ENCODE measurements at places on chromosomes 7 and 10.

GRCh38 chr7:37719077-37719476 is 35.5 kb downstream of the GPR141 start:
- DNase-seq, result no peak

GRCh38 chr10:121797490-121797889 is 130.3 kb downstream of the ATE1 start:
- no peak for DNase-seq

- no peak for DNase-seq
Measured at GRCh38 chr7:65295409-65295808, 78.2 kb upstream of the ZNF92 start.

- peak; percentile 84 for DNase-seq
Measured at GRCh38 chr7:12686891-12687717, at the start of gene ARL4A. ARL4A (plus strand) TSS chr7:12687633; CDS start chr7:12688255, 622 bp downstream.

- DNase-seq, result no peak
Measured at GRCh38 chr7:19957664-19958063, 184.2 kb upstream of the TMEM196 start.

GRCh38 chr10:103111918-103112877 is 80.9 kb downstream of the NT5C2 start:
- no peak for DNase-seq

GRCh38 chr10:36263871-36264270 is 621.8 kb upstream of the FZD8 start:
- DNase-seq, result no peak

- DNase-seq, result no peak
Measured at GRCh38 chr10:87913156-87913921, 49.9 kb downstream of the PTEN start.

DNA sequence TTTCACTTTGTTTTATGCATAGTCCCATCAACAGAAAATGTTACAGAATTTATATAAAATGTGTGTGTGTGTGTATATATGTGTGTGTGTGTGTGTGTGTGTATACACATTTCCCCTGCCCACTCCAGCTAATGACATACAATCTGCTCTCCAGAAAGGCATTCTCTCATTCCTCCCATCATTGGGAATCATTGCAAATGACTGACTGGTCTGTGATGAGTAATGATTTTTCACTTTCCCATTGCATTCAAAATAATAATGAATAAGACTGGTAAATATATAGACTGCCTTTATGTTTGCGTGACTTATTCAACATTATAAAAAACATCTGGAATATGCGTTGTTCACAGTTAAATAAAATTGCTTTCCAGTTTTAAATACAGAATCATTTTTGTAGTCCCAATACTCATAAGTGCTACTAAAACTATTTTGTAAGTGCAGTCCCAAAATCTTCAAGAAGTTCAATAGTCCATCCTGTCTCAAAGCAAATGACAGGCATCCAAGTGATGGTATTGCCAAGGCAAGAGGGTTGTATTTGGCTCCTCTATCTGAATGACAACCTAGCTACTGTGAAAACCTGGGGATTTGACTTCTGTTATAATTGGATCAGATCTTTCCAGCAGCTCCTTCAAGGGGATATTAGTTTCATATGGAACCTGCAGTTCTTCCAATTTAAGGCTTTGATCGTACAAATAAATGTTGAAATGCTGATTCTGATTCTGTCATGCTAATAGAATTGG is 150.9 kb downstream of the POLR1F start:
- no peak for DNase-seq

DNA sequence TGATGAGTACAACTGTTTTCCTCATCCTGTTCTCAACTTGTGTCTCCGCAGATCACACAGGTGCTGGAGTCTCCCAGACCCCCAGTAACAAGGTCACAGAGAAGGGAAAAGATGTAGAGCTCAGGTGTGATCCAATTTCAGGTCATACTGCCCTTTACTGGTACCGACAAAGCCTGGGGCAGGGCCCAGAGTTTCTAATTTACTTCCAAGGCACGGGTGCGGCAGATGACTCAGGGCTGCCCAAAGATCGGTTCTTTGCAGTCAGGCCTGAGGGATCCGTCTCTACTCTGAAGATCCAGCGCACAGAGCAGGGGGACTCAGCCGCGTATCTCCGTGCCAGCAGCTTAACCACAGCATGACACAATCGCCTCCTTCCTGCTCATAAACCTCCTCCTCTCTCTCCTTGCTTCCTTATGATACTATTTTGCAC is 126.7 kb upstream of the PRSS58 start:
- peak; percentile 40 for DNase-seq

DNA sequence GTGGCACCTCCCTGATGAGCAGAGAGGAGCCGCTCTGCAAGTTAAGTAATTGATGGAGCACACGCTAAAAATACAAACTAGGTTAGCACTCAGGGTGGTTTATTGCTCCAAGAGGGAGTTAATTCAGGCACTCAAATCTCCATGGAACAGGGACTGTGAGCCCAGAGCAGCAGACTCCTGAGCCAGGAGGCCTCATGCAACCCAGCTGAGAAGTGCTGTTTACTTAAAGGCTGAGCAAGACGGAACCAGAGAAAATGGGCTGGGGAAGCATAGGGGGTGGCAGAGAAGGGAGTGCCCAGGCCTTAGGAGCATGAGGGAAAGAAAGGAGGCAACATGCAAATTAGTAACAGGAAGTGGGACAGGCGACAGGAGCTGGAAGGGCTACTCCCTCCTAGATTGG is 174.1 kb downstream of the KCNMA1 start:
- no peak for DNase-seq

DNA sequence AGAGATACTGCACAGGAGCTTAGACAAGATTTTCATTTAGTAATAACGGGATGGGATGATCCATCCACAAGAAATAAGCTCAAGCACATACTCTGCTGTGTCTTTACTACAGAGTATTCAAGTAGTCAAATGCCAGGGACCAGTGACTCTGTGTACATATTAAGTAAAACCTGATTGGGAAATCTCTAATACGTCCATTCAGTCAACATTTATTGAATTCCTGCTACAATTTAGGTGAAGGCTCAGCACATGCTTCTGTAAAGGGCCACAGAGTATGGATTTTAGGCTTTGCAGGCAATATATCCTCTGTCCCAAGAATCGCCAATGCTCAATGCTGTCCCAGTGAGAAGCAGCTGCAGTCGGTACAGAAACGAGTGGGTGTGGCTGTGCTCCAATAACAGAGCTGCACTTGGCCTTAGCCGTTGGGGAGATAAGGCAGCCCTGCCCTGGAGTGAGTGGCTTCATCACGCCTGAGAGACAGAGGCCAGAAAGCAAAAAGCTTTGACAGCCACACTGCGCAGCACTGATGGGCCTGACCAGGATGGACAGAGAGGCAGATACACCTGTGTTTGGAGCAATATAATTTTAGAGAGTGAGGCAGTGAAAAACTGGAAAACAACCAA is 186.8 kb downstream of the PARD3 start:
- no peak for DNase-seq

GRCh38 chr7:135665042-135665441 is 2.7 kb downstream of the STMP1 start:
- DNase-seq, result no peak

DNA sequence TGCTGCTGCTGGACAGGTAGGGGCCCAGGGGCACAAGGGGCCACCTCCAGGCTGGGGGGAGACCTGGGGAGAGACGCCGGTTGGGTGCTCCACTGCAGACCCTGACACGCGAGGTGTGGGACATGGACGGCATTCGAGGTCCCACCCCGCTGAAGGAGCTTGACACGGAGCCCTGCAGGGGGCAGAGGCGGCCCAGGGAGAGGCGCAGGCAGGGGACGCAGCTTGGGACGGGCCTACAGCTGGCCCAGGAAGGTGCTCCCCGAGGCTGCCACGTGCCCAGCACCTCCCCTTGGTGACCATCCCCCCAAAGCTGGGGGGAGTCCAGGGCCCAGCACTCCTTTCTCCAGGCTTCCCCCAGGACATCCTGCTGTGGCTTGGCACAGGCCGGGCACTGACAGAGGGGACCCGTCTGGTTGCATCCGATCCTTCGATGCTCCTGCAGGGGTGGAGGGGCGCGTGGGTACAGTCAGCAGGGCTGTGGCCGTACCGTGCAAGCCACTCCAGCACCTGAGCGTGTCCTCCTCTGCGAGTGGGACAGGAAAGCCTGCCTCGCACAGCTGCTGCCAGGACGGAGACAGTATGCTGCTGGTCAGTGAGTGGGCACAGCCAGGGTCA is 174.4 kb downstream of the ELFN1 start:
- no peak for DNase-seq

GRCh38 chr7:70573071-70573661 is 558.8 kb upstream of the GALNT17 start:
- no peak for DNase-seq

DNA sequence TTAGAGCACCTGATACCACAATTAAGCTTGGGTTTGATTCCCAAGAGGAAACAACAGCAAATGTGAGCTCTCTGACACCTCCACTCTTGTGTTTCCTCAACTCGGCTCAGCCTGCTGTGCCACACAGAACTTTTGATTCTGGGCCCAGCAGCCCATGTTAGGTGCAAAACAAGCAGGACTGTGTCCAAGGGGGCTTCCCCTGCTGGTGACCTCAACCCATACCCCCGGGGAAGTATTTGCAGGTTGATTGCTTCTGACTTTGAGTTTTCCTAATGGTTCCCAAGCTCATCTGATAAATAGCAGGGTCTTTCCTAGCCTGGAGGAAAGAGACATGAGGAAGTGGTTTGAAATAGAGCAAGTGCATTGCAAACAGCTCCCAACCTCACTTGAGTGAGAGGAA is 43.5 kb upstream of the ADAM12 start:
- DNase-seq, result no peak

GRCh38 chr10:85961073-85961472 is 405.5 kb downstream of the GRID1 start:
- no peak for DNase-seq

DNA sequence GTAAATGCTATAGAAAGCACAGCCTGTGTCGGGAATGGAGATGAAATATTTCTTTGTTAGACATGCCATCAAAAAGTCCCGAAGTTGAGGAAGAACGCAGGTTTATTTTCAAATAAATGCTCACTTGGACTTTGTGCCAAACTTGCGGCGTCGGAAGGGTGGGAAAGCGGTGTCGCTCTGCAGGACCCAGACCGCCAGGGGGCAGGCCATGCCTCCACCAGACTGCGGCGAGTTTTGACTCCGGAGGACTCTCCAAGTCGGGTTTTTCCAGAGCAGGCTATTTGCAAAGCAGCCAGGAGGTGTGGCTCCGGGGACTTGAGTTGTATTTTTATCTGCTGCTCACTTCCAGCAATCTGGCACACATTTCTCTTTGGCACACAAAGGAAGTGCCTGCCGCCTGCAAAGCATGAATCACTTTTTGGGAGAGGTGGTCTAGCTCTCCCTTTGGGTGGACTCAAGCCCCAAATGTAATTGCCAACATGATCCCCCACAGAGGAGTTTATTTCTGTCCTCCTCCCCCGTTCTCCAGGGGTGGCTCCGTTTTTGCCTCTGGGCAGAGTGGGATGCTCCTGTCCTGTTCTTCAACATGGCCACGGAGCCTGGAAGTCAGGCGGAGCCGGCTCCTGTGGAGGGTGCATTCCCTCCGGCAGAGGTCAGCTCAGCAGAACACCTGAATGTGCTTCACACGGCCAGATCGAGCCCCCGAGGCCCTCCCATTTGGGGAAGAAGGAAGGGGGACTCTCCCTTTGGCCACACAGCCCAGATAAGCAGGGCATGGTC is 82.3 kb upstream of the GPR26 start:
- peak; percentile 31 for DNase-seq

GRCh38 chr10:30529373-30529998 is 95.5 kb downstream of the MAP3K8 start:
- DNase-seq, result peak; percentile 67

Data from activated T-cell treated with anti-CD3 and anti-CD28 coated beads for 48 hours (primary cell).